ENCODE measurements at places on chromosomes 2 and 18.

DNA sequence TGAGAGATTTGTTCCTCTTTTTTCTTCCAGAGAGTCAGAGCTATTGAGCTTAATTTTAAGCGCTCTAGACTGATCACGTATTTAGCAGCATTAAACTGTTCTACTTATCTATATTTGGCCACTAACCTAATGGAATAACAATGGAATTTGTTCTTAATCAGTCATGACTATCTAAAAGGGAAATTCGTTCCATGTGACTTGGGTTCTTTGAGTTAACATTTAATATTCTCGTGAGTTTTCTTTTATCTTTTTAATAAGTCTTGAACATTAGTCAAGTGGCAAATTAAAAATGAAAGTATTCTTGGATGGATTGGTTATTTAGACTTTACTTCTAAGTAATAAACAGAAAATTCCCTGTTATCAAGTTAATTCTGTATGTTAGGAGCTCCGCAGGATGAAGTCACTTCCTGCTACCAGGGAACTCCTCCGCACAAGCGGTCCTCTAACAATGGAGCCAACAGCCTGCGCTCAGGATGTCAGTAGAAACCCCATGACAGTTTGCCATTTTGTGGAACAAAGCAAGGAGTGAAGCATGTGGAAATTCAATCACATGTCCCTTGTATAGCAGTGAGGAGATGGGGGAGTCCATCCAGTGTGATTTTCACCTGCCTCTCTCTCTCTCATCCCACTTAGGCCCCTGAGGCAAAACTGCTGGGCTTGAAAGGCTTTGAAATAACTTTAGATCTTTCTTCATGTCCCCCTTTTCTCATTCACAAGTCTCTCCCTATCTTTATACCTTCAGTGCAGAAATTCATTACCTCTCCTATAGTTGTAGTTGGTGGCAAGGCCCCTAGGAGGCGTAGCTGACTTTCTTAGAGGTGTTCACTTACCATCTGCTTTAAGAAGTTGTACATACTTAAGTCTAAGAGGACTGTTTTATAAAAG, 138.1 kb downstream of the WDR7 start:
- DNase-seq: peak; percentile 38

- peak; percentile 49 for DNase-seq
These were observed 54.1 kb downstream of the BAZ2B start for GRCh38 chr2:159562248-159562647.

DNA sequence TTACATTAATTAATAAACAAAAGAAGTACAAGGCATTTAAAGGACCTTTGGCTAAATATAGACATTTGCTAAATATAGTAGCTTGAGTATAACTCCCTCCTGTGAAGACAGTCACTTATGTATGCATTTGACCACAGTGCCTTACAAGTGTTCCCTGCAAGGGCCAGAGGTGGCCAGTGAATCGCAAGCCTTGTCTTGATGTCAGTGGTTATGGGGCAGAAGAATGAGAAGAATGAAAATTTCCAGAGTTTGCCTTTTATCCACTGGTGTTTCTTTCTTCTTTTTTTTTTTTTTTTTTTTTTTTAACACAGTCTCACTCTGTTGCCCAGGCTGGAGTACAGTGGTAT, 1.8 kb downstream of the LRRFIP1 start:
- no peak for DNase-seq

- peak; percentile 95 for DNase-seq
These were observed 11.0 kb downstream of the ERFE start for GRCh38 chr2:238169708-238170251.

DNA sequence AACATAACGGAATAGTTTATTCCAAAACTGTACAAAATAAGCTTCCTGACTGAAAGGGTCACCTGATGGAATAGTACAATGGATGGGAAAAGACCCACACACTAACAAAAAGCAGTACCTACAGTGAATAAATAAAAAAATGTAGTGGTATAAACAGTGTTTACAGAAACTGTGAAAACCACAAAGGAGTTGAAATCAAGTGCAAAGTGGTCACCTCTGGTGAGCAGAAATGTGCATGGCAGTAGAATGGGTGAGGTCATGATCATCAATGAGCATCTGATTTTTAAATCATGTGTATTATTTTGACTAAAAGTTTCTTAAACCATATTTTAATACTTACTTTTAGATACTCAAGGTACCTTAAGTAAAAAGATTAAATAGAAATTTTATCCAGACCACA, 11.4 kb downstream of the WDSUB1 start:
- DNase-seq: no peak

DNA sequence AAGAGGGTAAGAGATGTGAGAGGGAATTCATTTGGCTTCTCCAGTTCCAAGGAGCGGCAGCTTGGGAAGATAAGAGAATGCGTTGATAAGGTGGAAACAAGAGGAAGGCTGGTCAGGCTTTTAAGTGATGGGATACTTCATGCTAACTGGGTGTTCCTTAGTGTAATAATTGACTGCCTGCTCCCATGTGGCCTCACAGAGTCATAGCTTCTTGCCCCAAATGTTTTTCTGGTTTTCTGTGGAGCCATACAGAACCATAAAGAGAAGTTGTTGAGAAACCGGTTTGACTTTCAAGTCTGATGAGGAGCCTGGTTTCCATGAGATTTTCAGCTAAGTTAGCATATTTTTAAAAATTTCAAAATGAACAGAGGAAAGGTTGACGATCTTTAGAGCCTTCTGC, 97.5 kb upstream of the ZFP36L2 start:
- no peak for DNase-seq

DNA sequence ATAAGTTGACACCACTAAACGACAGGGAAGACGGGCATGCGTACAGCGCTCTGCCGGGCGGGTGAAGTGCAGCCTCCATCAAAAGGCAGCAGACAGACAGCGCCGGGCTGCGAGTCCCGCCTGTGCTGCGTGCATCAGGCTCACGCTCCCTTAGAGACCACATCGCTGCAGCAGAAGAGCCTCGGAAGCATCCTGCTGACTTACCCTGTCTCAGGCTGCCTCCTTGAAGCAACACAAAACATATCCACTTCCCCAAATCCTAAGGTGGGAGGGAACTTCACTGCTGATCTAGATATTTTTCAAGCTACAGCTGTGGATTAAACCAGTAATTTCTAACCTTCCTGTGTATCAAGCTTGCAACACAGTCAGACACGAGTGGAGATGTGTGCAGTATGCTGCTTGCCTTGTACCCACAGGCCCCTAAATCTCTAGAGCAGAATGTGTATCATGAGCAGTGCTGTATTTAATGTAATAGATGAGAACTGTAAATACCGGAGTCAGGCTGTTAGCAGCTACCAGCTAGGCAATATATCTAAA, 6.4 kb downstream of the MYT1L start:
- DNase-seq: no peak

DNA sequence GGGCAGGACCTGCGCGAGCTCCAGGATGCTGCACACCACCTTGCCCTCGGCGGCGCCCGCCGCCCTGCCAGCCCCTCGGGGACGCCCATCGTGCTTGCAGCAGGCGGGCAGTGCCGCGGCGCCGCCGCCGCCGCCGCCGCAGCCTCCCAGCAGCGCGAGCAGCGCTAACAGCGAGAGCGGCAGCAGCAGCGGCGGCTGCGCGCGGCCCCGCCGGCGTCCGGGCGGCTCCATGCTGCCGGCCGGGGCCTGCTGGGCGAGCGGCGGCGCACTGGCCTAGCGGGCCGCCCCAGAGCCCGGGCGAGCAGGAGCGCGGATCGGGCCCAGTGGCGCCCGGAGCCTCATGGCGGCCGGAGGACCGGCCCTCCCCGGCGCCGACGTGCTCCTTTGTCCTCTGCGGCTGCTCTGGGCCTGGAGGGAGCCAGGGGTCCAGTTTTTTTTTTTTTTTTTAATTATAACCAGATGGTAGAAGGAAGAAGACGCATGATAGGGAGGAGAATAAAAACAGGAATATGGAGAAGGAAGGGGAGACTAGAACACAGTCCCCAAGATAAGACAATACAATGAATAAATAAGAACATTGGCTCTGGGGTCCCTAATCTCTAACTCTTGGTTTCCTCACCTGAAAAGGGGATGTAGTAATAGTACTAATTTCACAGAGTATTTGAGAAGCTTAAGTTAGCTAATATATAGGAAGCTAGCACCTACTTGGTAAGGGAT, 17.1 kb upstream of the ANKRD62 start:
- peak; percentile 7 for DNase-seq

DNA sequence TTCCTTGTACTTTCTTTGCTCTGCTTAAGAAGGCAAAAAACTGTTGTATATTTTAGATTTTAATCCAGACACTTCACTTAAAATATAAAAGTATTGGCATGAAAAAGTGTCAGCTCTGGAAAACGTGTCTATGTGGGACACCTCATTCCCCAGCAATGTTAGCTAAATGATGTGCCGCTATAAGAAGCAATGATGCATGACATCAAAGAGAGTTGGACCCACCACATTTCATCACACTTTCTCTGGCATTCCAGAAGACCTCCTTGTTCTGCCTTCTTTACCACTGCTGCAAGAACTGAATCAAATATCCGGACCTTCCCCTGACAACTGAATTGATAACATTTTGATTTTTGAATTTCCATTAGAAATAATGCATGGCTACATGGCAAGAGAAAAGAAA, 242.4 kb upstream of the TANK start:
- no peak for DNase-seq

- DNase-seq: no peak
These were observed 404.3 kb downstream of the BCL11A start for GRCh38 chr2:60149176-60149575.

- DNase-seq: no peak
These were observed 17.9 kb downstream of the B3GNT7 start for GRCh38 chr2:231413456-231413855.

DNA sequence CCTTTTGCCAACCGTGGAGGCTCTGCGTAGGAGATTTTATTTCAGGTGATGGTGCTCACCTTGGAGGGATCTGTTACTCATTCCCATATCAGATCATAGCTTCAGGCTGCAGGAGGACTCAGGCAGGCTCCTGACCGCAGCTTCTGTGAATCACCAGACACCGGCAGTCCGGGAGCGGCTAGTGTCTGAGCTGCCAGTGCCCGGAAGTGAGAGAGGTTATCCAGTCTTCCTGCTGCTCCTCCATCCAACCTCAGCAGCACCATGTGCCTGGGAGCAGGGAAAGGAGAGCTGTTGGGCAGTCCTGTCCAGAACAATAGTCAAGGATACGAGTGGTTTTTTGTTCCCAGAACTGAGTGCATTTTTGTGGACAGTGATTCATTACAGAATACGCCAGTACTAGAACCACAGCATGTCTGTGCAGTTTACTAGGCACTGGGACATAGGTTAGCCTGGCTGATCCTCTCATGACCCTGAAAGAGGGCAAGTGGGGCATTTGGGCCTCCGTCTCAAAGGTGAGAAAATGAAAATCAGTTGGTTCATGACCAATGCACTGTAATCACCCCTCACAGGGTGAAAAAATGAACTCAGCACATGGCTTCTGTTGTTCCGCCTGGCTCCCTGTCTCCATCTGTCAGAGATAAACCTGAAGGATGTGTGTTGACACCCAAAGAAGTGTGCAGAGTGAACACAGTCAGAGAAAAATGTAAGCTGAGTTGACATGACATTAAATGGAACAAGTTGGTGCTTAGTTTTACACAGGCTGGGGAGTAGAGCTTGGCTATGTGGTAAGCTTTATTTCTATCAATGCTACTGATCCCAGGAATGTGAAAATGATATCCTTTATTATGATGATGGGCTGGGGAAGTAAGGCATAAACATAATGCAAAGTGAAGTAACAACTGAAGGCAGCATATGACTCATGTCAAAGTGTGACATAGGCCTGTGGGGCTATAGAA, 12.2 kb downstream of the FHOD3 start:
- DNase-seq: peak; percentile 100

GRCh38 chr2:143030127-143030526, 99.1 kb upstream of the ARHGAP15 start:
- peak; percentile 15 for DNase-seq

DNA sequence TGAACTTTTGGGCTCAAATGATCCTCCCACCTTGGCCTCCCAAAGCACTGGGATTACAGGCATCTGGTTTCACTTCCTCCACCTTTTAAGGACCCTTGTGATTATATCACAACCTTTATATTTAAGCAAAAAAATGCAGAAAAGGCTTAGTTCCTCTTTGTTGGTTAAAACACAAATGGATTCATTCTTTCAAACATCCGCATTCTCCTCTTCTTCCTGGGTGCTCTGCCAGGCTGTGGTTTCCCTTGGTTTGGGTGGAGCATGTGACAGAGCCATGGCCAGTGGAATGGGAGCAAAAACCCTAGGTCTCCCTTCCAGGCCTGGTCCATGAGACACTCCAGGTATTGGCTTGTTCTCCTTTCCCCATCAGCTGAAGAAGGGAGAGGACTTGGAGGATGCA, 9.9 kb upstream of the SLC66A3 start:
- DNase-seq: no peak

GRCh38 chr2:204842661-204843485, 297.6 kb downstream of the PARD3B start:
- peak; percentile 96 for DNase-seq

DNA sequence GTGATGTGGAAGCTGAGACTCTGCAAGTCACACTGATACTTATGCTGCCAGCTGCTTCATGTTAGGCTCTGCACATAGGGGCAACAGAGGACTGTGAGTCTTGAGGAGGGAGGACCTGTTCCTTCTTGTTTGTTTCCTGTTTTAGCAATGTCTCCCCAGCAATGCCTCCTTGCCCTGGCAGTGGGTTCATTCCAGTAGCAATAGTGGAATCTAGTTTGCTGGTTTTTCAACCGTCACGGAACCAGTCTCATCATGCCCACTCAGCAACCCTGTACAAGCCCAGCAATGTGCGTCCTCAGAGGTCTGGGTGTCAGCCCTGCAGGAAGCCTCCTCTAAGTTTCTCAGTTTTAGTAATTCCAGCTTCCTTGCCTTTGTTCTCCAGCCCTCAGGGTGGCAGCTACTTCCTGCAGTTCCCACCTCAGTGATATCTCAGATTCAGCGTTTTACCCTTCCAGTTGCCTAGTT, 20.5 kb upstream of the ITGB6 start:
- DNase-seq: no peak

- no peak for DNase-seq
These were observed 36.9 kb upstream of the PTMA start for GRCh38 chr2:231671270-231672050.

DNA sequence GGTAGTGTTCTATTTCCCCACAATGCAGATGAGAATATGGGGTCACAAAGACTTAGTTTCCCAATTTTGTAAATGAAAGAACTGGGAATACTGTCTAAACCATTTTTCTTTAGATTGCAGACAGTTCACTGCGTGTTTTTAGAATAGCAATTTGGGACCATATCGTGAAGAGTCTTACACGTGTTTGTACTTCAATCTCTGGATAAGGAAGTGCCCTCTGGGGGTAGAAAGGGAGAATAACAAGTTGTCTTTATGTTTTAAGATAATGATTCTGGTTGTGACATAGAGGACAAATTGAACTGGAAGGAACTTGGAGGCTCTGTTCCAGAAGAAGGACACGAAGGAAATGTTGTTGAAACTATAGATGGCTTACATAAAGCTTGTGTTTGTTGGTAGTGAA, 457.7 kb downstream of the CBLN2 start:
- no peak for DNase-seq

DNA sequence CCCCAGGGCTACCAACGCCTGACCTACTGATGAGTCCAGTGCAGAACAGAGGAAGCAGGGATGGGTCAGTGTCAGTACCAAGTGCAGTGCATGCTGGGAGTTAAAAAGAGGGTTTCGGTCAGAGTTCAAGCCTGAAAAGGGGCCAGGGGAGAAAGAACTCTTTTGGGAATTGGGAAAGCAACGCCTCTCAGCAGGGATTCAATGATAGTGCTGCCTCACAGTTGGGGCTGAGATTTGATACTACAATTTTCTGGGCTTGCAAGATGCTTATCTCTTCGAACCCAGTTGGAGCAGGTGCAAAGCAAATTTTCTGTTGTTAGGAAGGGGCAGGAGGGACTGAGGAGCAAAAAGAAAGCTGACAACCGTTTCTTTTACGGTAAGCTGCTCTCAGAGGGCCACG, 82.6 kb downstream of the CERKL start:
- DNase-seq: no peak

Data from amniotic epithelial cell (primary cell).